ENCODE measurements at places on chromosomes 3 and 15. TPM values are rescaled to one million over a fixed set of nuclear protein-coding genes. Genes with fewer than 3 reads are reported as not detected.

TEX9 gene
- total RNA-seq = 1.6 TPM

IL5RA gene
- 0.15 TPM for total RNA-seq

SEMA6D gene
- not detected for total RNA-seq

DNA sequence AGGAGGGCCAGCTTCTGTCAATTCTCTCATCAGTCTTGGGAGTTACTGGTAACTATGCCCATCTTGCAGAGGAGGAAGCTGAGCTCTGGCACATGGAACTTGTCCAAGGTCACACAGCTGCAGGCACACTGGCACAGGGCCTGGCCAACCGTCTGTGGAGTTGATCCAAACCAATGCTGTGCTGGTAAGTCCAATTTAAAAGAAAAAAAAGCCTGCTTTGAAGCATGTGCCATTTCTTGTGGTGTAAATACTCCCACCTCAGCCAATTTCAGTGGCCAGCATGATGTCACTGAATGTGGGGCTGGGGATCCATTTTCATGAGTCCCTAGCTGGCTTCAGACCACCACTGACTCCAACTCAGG, 83.4 kb downstream of the CHSY1 start:
- DNase-seq = no peak
- H3K36me3 ChIP-seq = peaks cover 26% of the 10 kb centered on the region
- peak overlapping the region; percentile 44 for H3K4me3 ChIP-seq
- H3K4me1 ChIP-seq = peaks cover 21% of the 10 kb centered on the region
- H3K27me3 ChIP-seq = no peaks in the 10 kb centered on the region

DNA sequence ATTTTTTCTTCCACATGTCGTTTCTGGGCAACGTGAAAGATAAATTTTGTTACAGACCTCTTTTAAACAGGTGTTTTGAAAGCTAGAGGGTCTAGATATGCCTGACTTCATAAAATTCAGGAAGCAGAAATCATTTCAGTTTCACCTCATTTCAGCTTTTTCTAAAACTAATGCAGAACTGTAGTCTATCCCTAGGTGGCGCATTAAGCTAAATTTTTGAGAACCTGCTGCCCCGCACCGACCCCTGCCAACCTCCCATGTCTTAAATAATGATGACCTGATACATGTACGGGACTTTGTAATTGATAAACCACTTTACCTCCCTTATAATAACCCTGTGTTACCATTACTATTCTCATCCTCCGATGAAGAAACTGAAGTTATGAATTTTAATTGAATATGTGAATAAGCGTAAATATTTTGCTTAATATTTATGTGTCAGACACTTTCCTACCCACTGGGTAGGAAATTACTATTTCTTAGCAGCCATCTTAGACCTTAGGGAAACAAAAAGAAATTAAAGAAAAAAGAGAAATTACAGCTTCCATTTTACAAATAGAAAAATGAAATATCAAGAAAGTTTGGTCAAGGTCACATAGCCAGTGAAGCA, 78.7 kb upstream of the GCNT3 start:
- H3K4me3 ChIP-seq = no peak overlapping the region
- no peak overlapping the region for H3K27ac ChIP-seq
- no peaks in the 10 kb centered on the region for H3K36me3 ChIP-seq
- H3K4me1 ChIP-seq = peaks cover 2% of the 10 kb centered on the region
- DNase-seq = peak; percentile 42

GRCh38 chr3:130992344-130992743, 34.3 kb downstream of the ASTE1 start:
- H3K4me3 ChIP-seq = no peak overlapping the region
- DNase-seq = no peak
- peaks cover 15% of the 10 kb centered on the region for H3K36me3 ChIP-seq
- H3K27ac ChIP-seq = no peak overlapping the region
- no peaks in the 10 kb centered on the region for H3K4me1 ChIP-seq

GRCh38 chr3:153028381-153028780, 133.6 kb upstream of the RAP2B start:
- H3K4me3 ChIP-seq = no peak overlapping the region
- DNase-seq = no peak
- peaks cover 4% of the 10 kb centered on the region for H3K27me3 ChIP-seq

All from activated CD4-positive, alpha-beta memory T cell treated with anti-CD3 and anti-CD28 coated beads for 36 hours (primary cell).